Activated CD4-positive, alpha-beta T cell treated with anti-CD3 and anti-CD28 coated beads, Interleukin-2, amount 50 U/mL, for 16 hours (primary cell): ENCODE measurements at places on chromosomes 13 and 19.

DNA sequence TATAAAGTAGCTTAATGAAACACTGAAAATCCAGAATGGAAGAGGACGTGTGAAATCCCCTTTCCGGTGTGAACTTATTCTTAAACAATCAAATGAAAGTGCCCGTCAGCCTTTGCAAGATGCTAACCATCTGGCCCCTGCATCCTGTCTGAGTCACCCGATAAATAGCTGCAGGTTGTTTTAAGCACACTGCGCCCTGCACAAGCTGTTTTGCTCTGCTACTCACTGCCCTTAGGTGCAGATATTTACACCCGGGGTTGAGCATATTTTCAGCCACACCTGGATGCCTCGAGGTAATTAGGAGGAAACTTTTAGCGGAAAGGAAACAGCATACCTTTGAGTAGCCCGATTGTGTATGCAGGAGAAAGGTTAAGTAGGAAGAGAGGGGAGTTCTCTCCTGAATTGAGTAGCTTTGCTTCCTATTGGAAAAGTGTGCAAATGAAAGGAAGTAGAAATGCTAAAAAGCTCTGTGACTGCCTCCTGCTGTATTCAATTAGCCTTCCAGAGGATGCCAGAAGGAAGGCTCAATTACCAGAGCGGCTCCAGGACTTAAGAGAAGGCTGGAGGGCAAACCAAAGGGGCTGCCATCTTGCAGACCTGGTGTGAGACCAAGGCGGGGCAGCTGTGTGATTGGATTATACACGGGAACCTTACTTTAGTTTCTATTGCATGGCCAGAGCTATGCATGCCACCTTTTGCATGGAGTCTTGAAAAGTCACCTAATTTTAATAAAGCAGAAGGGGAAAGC lies 42.5 kb downstream of the IRS2 start:
- DNase-seq = peak; percentile 43

DNA sequence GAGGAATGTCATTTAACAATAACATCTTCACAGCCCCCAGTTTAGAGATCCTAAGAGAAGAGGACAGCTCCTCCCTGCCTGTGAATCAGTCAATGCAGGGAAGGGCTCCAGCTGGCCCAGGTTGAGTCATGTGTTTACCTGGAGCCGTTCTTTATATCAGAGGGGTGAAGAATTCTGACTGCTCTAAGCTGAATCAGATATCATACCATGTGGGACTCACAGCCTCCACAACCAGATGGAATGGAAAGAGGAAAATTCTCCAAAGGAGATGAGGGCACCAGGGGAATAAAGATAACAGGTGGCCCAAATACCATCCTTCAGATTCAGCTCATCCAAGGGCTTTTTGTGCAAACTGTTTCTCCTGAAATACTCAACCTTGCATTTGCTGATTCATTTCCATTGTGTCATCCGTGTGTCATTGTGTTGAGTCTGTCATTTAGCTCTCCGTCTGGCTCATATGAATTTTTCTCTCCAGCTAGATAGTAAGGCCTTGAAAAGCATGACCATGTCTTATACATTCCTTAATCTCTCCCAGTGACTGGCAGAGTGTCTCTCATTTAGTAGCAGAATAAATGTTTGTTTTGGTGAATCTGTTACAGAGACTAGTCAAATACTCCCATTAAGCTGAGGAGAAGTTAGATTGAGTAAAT lies 217.9 kb downstream of the RFC3 start:
- no peak for DNase-seq

DNA sequence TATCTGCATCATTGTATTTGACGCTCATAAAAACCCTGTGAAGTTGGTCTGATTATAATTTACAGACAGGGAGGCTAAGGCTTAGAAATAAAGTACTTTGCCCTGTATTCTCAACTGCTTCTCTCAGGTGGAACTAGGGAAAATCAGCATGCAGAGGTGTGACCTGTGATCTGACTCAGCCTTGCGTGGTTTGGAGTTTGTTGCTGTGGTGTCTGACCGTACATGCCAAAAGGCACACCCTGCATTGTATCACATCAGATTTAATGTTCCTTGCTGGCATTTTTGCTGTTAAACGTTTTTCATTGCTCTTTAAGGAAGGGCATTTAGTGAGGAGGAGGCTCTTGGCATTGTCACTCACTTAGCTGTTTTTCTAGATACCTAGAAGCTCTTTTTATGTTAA lies 58.8 kb upstream of the C1QTNF9B start:
- DNase-seq = peak; percentile 48

- no peak for DNase-seq
These were observed 42.1 kb downstream of the PCCA start for GRCh38 chr13:100130930-100131511.

DNA sequence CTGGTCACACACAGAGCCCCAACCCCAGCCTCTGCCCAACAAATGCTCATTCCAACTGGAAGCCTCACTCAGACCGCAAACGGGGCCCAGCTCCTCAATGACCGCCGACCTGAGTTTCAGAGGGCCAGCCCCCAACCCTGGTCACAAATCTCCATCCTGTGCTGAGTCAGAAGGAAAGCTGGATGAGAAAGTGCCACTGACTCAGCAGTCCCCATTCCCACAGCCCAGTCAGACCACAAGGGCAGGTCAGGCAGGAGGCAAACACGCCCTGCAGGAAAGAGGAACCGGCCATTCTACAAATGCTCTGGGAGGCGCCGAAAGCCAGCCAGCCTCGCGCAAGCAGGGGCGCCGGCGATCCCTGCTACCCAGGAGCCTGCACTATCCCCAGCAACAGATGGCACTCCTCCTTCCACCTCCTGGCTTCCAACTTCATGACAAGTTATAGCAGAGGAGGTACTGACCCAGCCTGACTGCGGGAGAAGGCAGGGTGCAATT lies 14.1 kb upstream of the PRKD2 start:
- DNase-seq = no peak

DNA sequence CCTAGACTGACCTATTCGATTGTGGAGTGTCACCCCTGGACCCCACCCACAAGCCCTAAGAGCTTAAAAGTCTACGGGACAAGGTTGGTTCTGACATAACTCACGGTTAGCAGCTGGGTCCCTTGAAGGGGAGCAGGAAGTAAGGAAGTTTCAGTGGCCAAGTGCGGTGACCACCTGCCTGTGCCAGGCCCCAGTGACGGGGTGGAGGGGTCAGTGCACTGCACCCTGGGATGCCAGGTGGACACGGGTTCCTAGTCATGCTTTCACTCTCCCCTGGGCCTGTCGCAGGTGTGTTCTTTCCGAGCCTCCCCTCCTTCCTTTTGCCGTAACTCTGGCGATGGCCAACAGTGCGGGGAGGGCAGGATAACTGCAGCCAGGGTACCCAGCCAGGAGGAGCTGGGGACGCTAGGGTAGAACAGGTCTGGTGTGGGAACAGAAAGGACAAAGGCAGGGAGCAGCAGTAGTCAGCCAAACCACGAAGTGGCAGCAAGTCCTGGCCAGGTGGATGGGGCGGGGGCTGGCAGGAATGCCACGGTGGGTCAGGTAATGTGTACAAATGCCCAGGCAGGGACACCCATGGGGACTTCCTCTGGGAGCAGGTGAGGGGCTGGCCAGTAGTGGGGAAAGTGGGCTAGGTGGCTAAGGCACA lies 58.3 kb downstream of the RGCC start:
- no peak for DNase-seq

- no peak for DNase-seq
These were observed 544.2 kb upstream of the KLF12 start for GRCh38 chr13:74678308-74678965.

DNA sequence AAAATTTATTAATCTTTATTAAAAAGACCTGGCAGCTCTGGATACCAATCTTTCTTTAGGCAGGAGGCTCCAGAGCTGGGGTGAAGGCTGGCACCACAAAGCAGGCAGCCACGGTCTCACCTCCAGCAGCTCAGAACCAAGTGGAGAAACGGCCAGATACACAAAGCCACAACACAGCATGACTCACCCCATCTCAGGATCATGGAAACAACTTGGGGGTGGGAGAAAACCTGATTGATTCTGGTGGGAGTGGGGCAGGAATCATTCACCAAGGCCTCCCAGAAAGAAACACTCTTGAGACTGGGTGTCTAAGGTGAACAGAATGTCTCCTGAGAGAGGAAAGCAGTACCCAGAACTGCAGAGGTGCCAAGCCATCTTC lies 64.2 kb downstream of the CRYL1 start:
- DNase-seq = peak; percentile 23

DNA sequence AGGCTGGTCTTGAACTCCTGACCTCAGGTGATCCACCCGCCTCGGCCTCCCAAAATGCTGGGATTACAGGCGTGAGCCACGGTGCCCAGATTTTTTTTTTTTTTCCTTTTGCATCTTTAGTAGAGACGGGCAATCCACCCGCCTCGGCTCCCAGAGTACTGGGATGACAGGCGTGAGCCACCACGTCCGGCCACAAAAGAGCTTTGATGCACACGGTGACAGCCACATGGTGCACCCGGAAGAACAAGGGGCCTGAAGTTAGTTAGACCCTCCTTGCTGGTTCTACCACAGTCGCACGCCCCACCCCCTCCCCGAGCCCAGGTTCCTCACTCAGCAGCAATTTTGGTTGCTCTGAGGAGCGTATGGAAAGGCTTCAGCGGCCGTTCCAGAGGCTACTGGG lies 54.2 kb upstream of the USE1 start:
- peak; percentile 28 for DNase-seq

- DNase-seq = no peak
These were observed 556.5 kb upstream of the GPC6 start for GRCh38 chr13:92670096-92670495.

DNA sequence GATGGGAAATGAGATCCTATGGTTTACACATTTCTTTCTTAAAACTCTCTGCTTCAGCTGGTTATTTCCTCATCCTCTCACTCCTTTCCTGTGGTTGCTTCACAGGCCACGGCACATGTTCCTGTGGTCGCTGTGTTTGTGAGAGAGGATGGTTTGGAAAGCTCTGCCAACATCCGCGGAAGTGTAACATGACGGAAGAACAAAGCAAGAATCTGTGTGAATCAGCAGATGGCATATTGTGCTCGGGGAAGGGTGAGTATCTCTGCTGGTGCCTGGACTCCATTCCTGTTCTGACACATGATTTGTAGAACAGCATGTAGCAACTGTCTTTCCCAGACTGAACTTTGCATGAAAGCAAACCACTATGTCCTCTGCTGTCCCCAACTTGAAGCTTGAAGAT lies 254.2 kb downstream of the ITGBL1 start:
- DNase-seq = peak; percentile 8
